ENCODE measurements at places on chromosomes 16 and 17.

DNA sequence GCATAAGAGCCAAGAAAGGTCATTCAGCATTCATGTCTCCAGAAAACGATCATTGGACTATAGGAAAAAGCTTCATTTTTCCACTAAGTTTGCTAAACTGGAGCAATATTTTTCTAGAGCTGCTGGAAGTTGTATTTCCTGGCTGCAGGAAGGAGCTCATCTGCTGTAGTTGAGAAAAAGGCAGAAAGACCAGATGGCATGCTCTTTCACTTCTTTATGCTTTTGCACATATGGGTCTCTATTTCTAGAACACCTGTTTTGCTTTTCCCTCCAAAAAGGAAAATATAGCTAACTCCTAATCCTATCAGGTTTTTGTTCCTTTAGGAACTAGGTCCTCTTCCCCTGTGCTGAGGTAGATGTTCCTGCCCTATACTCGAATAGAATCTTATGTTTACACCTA, 61.9 kb upstream of the HLF start:
- DNase-seq = no peak

- DNase-seq = no peak
Observed at GRCh38 chr16:80274576-80275191, 266.1 kb upstream of the DYNLRB2 start.

DNA sequence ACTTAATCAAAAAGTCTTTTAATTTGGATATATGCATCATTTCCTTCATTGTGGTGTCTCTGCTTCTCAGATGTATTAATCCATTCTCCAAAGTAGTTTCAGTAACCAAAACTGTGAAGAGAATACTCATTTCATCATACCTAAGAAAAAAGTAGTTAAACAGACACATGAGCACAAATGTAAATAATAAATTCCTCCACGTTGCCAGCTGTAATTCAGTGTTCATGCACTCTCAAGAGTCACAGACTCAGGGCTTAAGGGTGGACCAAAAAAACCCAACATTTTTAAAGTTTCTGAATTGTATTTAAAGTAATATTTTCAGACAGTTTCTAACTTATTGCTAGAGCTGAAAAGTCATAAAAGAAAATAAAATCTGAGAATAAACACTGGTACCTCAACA, 19.0 kb downstream of the POLG2 start:
- no peak for DNase-seq

DNA sequence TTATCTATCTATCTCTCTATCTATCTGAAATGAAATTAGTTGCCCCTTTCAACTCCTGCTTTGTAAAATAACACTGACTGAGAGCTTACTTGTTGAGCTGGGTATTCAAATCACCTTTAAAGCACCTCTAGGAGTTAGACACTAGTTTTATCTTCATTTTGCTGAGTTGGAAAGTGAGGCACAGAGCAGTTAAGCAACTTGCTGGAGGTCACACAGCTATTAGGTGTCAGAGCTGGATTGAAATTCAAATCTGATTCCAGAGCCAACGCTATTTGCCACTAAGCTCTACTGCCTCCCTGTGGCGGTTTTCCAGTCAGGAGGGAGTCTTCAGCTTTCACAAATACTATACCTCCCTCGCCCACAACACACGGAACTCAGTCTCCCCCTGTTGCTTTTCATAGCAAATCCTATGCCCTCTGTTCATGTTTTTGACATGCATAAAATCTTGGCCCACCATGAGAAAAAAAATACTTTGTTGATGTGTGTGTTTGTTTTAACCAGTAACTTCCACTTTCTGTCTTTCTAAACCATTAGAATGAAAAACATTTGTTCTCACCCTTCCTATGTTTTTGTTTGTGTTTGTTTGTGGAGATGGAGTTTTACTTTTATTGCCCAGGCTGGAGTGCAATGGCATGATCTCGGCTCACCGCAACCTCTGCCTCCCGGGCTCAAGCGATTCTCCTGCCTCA, 74.8 kb upstream of the SMURF2 start:
- peak; percentile 22 for DNase-seq

DNA sequence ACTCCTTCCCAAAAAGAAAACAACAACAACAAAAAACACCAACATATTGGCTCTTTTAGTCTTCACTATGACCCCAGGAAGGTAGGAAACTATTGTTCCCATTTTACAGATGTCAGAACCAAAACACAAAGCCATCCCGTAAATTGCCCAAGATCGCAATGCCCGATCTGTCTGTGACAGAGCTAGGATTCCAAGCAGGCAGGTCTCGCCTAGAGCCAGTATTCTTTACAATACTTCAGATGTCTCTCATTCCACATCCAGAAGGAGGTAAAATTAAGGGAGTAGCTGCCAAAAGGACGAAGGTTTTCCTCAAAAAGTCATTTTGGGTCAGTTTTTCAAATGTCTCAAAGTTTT, 21.7 kb downstream of the GRB2 start:
- no peak for DNase-seq

- DNase-seq = no peak
Observed at GRCh38 chr16:27495191-27495590, 54.5 kb downstream of the GTF3C1 start.

DNA sequence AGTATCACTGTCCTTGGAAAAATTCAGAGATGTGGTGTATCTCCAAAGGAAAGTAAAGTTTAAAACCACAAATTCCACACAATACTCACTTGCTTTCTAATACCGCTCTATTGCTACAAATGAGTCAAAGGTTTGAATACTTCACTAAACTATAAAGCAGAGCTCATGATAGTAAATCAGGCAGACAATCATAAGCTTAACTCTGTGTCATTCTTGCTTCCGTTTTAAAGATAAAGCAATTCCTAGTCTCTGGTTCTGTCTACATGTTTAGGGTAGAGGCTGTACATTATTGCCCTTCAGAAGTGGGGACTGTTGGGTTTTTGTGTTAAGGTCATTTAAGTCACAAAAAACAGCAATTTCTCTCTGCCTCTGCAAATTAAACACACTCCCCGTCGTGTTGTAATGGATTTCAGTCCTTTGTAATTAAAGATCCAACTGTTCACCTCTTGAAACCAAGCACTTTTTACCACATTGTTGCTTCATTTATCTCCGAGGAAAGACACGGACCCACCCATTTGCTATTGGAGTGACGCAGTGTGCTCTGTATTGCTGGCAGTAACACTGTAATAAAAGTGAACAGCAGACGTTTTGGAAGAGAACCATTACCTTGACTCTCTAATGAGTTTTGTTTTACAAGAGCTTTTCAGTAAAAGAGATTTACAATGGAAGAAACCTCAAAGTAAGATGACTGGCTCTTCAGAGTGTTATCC, 83.1 kb upstream of the CNTNAP4 start:
- DNase-seq = no peak

GRCh38 chr17:55334881-55335540, 70.3 kb downstream of the HLF start:
- no peak for DNase-seq

DNA sequence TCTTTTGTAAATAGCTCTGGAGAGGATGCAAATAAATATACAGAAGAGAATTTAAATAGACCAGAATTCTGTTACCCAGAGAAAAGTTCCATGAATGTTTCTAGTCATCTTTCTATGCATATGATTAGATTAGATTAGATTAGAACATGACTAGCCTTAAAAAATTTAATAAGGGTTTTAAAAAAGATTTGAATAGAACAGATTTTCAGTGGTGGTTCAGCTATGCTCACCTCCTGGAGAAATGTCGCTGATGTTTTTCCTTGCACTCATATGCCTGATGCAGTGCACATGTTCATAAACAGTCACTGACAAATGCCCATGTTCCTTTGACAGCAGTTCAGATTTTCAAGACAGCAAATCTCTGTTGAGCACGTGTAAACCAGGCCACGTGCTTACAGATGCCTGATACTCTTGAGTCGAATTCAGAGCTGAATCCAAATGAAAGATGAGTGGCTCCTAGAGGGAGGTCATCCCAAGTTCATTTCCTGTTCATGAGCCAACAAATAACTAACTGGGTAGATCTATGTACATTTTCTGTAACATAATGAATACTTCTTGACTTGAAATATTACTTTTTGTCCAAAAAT, 19.9 kb upstream of the RAB11FIP4 start:
- no peak for DNase-seq

GRCh38 chr16:56866955-56867830, 2.2 kb downstream of the SLC12A3 start:
- no peak for DNase-seq

DNA sequence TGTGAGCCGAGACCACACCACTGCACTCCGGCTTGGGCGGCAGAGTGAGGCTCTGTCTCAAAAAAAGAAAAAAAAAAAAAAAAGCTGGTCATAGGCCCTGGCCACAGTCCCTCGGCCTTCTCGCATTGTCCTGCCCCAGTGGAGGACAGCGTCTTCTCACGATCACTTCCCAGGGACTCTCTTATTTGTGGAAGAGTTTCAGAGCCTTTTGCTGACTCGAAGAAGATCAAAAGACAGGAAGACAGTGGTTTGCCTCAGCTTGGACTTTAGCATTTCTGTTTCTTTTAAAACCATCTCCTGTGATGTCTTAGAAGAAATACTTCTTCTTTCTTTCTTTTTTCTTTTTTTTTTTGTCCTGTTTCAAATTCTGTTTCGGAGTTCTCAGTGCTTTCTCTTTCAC, 210.0 kb downstream of the FTO start:
- no peak for DNase-seq

DNA sequence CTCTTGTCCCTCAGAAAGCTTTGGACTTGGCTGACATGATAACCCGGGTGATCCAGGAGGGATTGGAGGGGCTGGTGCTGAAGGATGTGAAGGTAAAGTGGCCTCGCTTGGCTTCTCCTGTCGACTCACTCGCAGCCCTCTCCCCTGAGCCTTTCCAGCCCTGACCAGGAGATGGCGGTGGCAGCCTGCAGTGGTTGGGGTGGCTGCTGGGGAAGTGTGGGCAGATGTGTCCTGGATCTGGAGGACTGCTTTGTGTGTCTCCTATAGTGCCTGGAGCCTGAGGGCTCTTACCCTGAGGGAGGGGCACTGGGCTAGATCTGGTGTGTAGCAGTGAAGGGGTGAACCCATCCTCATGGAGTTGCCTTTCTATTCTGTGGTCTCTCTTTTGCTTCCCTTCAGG, 17.9 kb downstream of the LIG3 start:
- peak; percentile 58 for DNase-seq

DNA sequence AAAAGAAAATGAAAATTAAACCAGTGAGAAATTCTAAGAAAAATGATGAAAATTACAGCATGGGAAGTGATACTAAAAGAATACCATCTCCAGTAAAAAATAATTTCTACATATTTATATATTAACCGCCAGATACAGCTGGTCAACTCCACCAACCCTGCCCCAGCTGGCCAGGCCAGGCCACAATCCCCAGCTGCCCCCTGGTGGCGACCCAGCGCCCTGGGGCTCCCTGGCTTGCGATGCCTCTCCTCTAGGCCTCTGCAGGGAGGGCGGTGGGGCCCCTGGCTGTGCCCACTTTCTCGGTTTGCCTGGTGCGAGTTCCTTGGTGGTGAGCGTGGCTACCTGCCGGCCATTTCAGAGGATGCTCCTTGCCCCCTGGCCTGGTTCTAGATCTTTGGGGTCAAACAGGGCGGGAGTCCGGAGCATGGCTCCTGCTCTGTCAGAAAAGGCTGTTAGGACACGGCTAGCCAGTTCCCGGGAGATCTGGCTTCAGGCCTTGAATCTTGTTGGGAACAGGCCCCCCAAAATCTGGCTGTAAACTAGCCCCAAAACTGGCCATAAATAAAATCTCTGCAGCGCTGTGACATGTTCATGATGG, 14.5 kb downstream of the GLIS2 start:
- no peak for DNase-seq

- no peak for DNase-seq
Observed at GRCh38 chr16:71526111-71526631, at the start of gene CHST4. Gene CHST4, plus strand, starts transcription at chr16:71526426. Its CDS starts 10,252 bp downstream, at chr16:71536678.

GRCh38 chr17:28992625-28993600, 12.9 kb downstream of the SEZ6 start:
- no peak for DNase-seq

- no peak for DNase-seq
Observed at GRCh38 chr16:65916995-65917394, 449.5 kb upstream of the CDH5 start.

- no peak for DNase-seq
Observed at GRCh38 chr17:82435601-82436583, 14.7 kb downstream of the CYBC1 start.

DNA sequence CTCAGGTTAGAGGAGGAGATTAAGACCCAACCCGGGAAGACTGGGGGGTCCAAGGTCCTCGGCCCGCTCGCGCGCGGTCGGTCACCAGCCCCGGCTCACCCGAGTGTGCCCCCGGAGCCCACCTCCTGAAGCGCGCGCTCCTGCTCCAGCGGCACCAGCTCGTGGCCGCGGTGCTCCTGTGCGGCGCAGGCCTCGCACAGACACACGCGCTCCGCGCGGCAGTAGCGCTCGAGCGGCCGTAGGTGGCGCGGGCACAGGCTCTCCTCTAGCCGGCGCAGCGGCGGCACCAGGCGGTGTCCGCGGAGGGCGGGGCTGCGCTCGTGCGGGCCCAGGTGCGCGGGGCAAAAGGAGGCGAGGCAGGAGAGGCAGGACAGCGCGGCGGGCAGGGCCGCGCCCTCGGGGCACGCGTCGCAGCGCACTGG, 618 bp downstream of the TRIM47 start:
- no peak for DNase-seq

DNA sequence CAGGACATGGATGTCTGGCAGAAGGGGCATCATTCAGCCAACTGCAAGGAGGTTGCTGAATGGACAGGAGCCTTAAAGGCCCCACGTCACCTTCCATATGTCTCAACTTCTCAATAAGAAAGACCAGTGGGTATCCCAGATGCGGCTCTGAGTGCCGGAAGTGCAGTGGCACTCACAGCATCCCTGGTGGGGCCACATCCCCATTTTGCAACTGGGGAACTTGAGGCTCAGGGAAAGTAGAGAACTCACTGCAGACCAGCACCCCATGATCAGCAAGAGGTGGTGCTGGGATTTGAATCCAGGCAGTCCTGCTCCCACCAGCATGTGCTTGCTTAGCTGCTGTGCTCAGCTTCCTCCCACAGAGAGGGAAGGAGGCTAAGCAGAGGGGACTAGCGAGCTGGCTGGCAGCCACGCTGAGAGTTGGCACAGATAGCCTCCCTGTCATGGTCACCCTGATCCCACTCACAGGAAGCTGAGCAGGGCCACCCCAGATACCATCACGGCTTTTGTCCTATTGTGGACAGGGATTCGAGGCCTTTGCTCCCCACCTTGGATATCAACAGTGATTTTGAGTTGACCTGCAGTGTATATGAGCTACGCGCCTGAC, 294.2 kb upstream of the FOXF1 start:
- DNase-seq = no peak

DNA sequence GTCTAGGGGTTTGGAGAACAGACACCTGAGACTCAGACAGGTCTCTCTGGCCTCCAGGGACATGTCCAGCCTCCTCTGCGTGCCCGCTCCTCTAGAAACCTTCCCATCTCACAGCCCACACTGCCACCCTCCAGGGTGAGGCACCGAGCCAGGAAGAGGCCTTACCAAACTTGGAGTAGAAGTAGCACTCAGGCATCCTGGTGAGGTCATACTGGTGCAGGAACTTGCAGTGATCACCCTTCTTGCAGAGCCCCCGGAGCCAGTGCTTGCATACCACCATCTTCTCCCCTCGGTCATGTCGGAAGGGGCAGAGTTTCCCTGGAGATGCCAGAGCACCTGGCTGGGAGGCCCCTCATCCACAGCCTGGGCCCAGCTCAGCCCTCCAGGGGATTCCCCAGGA, 4.2 kb downstream of the CPSF4L start:
- no peak for DNase-seq

Measured in stimulated activated CD8-positive, alpha-beta memory T cell treated with anti-CD3 and anti-CD28 coated beads, Interleukin-15, amount 100 ng/mL, for 48 hours (primary cell).